ENCODE measurements at places on chromosomes 2 and 18.

DNA sequence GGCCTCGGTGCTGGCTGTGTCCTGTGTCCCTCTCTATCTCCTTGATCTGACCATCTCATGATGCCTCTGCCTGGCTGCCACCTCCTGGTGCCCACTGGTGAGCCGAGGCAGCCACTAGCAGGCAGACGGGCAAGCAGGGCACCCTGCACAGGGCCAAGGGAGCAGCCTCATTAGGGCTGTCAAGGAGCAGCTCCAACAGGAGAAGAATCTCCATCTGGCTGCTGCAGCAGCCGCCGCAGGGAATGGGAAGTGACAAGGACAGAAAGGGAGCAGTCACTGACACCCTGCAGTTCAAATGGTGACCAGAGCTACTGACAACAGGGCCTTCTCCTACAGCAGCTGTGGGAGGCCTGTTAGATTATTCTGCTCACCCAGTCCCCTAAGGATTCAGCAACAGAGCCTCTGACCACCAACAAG is 32.6 kb downstream of the ALPK2 start:
- DNase-seq: no peak

DNA sequence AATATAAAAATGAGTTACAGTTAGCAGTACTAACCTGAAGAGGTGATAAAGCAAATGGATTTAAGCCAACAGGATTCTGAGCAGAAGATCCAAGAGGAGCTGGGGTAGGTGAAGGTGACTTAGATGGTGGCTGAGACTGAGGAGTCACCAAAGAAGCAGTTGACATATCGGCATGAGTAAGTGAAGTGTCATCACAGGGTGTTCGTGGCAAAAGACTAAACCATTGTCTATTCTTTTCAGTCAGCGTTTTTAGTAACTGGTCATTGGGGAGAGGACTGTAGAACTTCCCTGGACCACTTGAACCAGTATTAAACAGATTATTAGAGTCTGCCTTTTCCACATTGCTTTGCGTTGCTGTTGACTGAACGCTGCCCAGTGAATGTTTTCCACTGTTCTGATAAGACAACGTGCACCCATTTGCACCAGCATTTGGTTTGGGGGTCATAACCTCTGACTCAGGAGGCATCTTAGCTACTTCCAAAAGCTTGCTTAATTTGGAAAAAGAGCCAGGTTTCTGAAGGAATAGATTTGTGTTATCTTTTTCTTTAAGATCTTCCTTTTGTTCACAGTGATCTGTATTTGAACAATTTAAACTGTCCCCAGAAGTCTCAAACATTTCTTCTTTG is 63.3 kb upstream of the WDSUB1 start:
- DNase-seq: no peak

DNA sequence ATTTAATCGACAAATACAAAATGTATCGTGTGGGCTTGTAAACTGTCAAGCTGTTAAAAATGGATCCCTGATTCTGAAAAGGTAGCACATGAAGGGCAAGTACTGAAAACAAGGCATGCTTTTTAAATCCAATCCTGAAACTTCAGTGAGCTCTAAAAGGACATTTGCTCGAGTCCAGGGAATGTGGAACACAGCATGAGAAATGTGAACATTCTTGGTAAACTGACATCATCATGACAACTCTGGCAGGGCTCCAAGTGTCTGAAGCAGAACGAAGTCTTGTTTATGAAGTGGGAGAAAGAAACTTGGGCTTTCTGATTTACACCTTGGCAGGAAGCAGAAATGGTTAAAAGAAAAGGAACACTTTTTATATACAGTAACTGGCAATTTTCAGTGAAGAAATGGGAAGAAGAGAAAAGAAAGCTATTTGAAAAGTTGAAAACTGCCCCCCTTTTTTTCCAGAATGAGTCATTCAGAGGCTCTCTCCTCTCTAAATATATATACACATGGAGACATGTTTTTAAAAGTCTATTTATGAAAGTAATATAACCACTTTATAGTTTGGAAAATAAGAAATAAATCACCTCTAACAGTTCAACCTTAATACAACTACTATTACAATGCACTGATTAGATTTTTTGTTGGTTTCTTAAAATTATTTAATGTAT is 120.8 kb downstream of the GAREM1 start:
- DNase-seq: no peak

DNA sequence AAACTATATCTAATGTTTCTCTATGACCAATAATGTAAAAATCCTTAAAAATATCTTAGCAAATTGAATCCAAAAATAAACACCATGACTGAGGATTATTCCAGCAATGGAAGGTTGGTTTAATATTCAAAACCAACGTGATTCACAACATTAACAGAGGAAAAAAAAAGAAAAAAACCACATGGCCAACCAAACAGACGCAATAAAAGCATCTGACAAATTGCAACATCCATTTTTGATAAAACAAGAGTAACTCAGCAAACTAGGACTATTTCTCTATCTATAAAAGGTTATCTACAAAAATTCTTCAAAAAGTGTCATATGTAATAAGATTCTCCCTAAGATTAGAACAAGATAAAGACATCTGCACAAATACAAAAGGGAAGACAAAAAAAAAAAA is 28.9 kb downstream of the PPP3R1 start:
- DNase-seq: no peak

- no peak for DNase-seq
Measured at GRCh38 chr2:209141142-209141541, 282.7 kb upstream of the MAP2 start.

DNA sequence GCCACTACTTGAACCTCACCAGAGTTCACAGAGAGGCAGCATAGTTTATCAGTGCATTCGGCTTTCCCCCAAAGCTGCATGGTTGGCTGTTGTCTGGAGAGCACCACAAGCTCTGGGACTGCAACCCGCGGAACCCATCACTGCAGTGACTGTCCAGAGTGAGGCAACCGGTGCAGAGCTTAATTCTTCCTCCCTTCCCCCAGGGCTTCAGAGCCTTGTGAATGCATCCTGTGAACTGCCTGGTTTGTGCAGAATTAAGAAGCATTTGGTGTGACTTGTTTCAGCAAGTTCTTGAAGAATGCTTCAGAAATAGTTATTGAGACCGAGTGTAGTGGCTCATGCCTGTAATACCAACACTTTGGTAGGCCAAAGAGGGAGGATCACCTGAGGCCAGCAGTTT is 99.2 kb upstream of the FOSL2 start:
- no peak for DNase-seq

GRCh38 chr18:56175330-56176001 is 462.9 kb downstream of the TXNL1 start:
- no peak for DNase-seq

GRCh38 chr2:204503869-204504268 is 41.4 kb upstream of the PARD3B start:
- no peak for DNase-seq

- DNase-seq: no peak
Measured at GRCh38 chr2:41735006-41735405, 312.8 kb upstream of the PKDCC start.

DNA sequence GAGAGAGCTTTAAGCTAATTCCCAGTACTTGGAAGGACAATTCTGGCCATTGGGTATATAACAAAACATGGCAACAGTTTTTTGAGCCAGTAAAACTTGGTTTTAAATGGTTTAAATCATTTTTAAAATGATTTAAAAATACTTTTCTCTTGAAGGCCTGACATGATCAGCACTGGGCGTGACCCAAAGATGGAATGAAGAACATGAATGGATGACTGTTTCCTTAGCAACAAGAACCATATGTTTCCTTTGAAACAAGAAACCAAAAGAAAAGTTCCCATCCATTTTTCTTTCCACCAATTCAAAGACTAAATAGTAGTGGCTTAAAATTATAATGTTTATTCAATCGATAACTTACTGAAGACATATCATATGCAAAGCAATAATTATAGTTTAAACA is 348.3 kb upstream of the FIGN start:
- DNase-seq: no peak

DNA sequence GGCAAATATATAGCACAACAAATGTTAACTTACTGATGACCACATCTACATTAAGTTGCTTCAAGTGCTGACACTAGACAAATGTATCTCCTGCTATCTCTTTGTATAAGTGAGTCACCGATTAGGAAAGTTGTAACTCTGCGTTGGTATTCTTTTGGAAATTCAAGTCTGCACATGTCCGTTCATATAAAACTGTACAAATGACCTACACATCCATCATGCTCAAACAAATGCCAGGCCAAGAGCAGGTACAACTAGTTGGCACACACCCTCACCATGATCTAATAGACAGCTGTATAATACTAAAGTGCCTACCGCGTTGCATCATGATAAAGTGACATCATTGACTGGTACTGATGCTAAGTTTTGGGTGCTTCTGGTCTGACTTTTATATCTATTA is 141.1 kb downstream of the RBMS1 start:
- DNase-seq: no peak

DNA sequence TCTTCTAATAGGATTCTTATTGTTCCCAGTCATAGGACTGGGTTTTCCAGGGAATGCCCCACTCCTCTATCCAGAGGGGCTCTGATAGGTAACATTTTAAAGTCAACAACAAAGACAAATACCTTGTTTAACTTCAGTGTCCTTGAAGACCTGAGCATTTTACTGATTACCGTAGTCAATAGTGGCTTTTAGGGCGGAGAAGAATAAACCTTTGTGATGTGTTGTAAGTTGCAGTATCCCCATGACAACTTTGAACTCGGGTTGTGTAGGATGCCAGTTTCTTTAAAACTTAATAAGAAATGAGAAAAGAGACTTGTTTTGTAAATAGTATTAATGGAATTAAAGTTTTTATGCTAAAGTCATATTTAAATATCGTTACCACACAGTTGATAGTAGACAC is 6.0 kb downstream of the GATA6 start:
- DNase-seq: no peak

Measured in stimulated activated CD8-positive, alpha-beta memory T cell treated with anti-CD3 and anti-CD28 coated beads, Interleukin-15, amount 100 ng/mL, for 24 hours (primary cell).